ENCODE measurements at places on chromosomes 12 and 14. TPM values are rescaled to one million over a fixed set of nuclear protein-coding genes. Genes with fewer than 3 reads are reported as not detected.

Gene GAS2L3
- 0.86 TPM for total RNA-seq

Gene ZFP36L1
- total RNA-seq, result 149 TPM

Gene NINJ2
- total RNA-seq, result 4.8 TPM

Gene CRIP1
- total RNA-seq, result 97.1 TPM

Gene ERBB3
- total RNA-seq, result 0.51 TPM

Gene SDR9C7
- not detected for total RNA-seq

Gene TDRD9
- not detected for total RNA-seq

Gene CAPRIN2
- total RNA-seq, result 9.1 TPM

Gene PTHLH
- total RNA-seq, result not detected

Gene EMP1
- 29.6 TPM for total RNA-seq

Gene NT5DC3
- 14.2 TPM for total RNA-seq

Gene GPD1
- 0.88 TPM for total RNA-seq

Gene OTUB2
- 1.5 TPM for total RNA-seq

Gene INTS13
- total RNA-seq, result 52.2 TPM

Gene SPTLC2
- total RNA-seq, result 29.9 TPM

Gene ACTR10
- total RNA-seq, result 38.3 TPM

Gene PPP2R5E
- total RNA-seq, result 46.3 TPM

Gene TPPP2
- not detected for total RNA-seq

Gene P2RX7
- 7.3 TPM for total RNA-seq

Gene GPRC5D
- not detected for total RNA-seq

Gene BCL2L14
- 10.4 TPM for total RNA-seq

Gene GDF3
- not detected for total RNA-seq

Gene CPNE6
- not detected for total RNA-seq

Gene KRT86
- 0.93 TPM for total RNA-seq

Gene KCNJ8
- total RNA-seq, result not detected

Gene B3GNT4
- total RNA-seq, result 0.29 TPM

Gene CD27
- total RNA-seq, result 82.1 TPM

Gene NXPH4
- 0.49 TPM for total RNA-seq

Gene SCNN1A
- 0.05 TPM for total RNA-seq

Gene NFE2
- total RNA-seq, result not detected

Gene TARBP2
- total RNA-seq, result 48.2 TPM

Gene KCNC2
- not detected for total RNA-seq

Gene ARHGAP9
- 102 TPM for total RNA-seq

Gene TCL1B
- total RNA-seq, result not detected

Gene PPP4R4
- 2.2 TPM for total RNA-seq

Gene PSME1
- total RNA-seq, result 295 TPM

Gene NEUROD4
- 0.05 TPM for total RNA-seq

Gene FIGNL2
- total RNA-seq, result 0.15 TPM

Gene NFYB
- total RNA-seq, result 25.2 TPM

Gene PTPRR
- total RNA-seq, result not detected

Gene PLCZ1
- not detected for total RNA-seq

Gene CDH24
- total RNA-seq, result 1.2 TPM

Gene WSCD2
- not detected for total RNA-seq

Gene RPGRIP1
- not detected for total RNA-seq

Gene GPR135
- 1.6 TPM for total RNA-seq

Gene HCAR3
- 0.62 TPM for total RNA-seq

Gene LTBP2
- 0.05 TPM for total RNA-seq

Gene BHLHE41
- total RNA-seq, result not detected

Gene HSPB8
- total RNA-seq, result not detected

Gene TAS2R8
- total RNA-seq, result not detected

All from activated T-helper 1 cell treated with anti-CD3 and anti-CD28 coated beads, Interleukin-12 subunit alpha, Interleukin-12 subunit beta, Interleukin-2, Interleukin-4 antibody, amounts not matched to agents 30 ng/mL and 10 ng/mL and 1 ng/mL, durations not matched to agents 14 hours and 24 hours and 36 hours (primary cell).